ENCODE measurements at places on chromosomes 11 and 22.

DNA sequence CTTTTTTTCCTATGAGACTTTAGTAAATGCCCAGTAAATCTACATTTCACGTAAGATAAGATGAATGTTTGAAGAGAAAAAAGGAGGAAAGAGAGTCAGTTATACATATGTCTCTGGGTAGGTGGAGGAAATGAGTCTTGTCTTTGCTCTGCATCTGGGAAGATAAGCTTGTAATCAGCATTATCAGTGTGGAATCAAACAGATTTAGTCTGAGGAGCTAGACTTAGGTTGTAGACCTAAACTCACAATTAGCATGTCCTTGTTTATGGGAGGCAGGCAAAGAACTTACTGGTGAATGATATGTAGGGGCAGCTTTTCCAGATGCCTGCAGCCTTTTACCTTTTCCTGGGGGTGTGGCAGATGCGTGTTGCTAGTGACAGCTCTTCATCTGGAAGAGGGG is 962.3 kb downstream of the TBC1D22A start:
- DNase-seq: no peak

DNA sequence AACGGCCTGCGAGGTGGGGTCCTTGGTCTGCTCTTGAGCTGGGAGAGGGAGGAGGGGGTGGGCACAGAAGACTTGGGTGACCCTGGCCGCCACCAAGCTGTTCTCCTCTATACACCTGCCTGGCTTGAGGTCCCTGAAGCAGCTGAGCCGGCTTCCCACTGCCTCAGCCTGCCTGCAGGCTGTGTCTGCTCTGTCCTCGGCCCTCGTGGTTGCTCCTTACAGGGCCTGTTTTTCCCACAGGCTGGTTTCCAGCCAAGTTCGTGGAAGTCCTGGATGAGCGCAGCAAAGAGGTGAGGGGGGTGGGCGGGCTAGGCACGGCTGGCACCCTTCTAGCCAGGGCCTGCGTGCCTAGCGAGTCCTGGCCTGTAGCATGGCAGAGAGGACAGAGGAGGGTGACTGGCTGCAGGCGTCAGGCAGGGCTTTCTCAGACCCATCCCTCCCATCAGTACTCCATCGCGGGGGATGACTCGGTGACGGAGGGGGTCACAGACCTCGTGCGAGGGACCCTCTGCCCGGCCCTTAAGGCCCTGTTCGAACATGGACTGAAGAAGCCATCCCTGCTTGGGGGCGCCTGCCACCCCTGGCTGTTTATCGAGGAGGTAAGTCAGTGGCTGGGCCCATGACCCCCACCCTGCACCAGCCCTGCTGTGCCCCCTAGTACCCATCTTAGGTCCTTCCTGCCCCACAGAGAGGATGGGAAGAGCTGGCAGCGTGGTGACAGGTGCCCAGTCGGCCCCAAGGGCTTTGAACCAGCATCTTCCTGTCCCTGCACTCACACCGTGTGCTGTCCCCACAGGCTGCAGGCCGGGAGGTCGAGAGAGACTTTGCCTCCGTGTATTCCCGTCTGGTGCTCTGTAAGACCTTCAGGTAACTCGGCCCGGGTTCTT is 37.7 kb downstream of the SGSM3 start:
- DNase-seq: no peak

DNA sequence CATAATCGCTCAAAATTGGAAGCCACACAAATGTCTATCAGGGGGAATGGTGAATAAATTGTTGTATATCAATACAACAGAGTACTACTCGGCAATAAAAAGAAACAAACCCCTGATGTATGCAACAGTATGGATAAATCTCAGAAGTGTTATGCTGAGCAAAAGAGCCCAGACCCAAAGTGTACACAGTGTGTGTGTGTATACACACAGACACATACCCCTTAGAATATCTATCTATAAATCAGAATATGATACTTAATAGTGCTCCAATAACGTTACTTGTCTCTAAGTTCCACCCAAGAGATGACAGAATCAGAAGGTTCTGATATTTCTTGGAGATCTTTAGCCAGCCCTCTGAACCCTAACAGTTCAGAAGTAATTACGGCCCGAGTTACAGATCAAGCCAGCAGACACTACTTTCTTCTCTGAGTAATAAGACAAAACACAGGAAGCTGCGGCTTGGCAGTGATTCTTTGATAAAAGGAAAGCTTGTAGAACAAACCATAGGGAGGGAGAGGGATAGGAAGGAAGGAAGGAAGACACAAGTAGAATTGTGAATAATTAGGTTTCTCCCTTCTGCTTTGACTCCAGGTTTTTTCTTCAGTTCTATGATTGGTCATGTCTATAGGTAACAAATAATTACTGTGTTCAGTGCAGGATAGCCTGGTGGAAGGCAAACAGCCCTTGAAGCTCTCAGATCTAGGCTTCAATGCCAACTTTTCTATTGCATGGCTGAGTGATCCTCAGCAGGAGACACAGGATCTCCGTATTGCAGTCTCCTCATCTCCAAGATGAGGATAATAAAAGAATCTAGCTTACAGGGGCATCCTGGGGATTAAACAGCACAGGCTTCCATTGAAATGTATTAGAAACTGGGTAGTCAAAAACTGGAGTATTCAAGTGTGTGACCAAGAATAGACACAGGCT is 75.6 kb upstream of the TEAD1 start:
- DNase-seq: no peak

DNA sequence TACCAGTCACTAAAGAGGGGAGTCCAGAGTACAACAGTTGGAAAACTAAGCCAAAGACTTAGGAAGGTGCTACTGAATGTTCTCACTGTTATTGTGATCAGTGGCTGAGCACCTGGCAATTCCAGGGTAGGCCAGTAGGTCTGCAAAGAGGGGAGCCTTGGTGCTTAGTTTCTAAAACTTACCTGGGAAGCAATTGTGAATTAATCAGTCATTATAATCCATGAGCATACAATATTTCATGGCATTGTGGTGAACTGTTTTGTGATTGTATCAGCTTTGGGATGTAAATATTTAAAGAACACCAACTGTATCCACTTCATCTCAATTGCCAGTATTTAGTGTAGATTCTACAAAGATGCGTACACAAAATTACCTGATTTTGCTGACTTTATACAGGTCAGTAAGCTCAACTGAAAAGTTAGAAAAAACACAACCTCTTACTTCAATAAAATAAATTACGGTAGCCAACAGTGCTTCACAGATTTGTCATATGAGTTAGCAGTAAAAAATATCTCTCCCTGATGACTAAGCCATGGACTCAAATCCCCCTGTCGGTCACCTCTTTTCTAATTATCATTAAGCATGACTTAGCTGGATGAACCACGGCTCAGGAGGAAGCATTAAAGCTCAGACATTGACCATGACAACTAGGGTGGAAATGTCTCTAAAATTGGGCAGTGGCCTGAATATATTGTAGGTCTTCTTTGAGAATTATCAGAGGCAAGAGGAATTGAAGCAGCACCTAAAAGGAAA is 30.8 kb upstream of the SORL1 start:
- no peak for DNase-seq

- peak; percentile 46 for DNase-seq
Observed at GRCh38 chr11:77487790-77488189, 13.9 kb upstream of the PAK1 start.

DNA sequence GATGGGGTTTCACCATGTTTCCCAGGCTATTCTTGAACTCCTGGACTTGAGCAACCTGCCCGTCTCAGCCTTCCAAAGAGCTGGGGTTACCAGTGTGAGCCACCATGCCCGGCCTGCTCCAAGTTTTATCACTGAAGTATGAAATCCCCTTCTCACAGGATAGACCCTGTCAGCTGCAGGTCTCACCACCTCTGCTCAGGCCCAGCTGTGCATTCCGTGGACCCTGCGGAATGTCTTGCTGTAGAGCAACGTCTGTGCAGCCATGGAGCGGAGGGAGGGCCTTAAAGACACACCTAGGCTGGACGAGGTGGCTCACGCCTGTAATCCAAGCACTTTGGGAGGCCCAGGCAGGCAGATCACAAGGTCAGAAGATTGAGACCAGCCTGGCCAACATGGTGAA is 625.4 kb downstream of the BRD1 start:
- DNase-seq: no peak

GRCh38 chr11:22774716-22775115 is 54.9 kb downstream of the SVIP start:
- DNase-seq: no peak

GRCh38 chr22:26172389-26172990 is 3.2 kb downstream of the SEZ6L start:
- DNase-seq: peak; percentile 37

GRCh38 chr11:78943841-78944240 is 369.2 kb upstream of the NARS2 start:
- no peak for DNase-seq

GRCh38 chr11:70225681-70226177 is 22.6 kb downstream of the FADD start:
- no peak for DNase-seq

DNA sequence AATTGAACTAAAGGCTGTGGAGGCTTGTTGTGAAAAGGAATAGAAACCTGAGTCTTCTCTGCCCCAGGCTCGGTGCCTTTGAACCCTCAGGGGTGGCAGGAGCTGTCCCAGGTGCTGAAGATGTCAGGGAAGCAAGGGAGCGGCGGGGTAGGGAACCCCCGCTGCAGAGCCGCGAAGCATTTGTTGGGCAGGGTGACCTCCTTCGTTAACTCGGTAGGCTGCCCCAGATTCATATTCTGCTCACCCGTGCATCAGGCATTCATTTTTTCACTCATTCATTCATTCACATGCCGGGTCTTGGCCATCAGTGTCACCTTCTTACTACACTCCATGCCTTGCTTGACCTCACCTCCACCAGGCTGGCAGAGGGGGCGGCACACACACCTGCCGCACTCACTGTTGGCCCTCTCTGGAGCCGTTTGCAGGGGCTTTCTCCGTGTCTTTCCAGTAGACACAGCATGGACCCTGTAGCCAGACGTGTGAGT is 618.9 kb downstream of the BRD1 start:
- peak; percentile 4 for DNase-seq

GRCh38 chr11:71064702-71065515 is 187.5 kb downstream of the SHANK2 start:
- no peak for DNase-seq

DNA sequence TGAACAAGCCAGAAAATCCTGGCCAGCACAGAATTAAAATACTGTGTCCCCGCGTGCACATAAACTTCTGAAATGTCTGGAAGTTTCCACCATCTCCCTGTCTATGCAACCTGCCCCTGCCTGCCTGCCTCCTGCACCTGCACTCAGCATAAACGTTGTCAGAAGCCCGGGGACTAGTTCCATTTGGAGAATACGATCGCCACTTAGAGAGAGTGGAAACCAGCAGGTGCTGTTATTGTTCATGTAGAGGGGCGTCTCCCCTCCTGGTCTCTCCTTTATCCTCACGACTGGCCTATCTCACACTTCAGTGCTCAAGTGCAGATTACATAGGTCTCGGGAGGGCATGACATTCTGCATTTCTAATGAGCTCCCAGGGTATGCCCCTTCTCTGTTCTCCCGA is 35.6 kb downstream of the MPPED1 start:
- DNase-seq: no peak

- no peak for DNase-seq
Observed at GRCh38 chr11:75945947-75946346, 130.9 kb downstream of the UVRAG start.

DNA sequence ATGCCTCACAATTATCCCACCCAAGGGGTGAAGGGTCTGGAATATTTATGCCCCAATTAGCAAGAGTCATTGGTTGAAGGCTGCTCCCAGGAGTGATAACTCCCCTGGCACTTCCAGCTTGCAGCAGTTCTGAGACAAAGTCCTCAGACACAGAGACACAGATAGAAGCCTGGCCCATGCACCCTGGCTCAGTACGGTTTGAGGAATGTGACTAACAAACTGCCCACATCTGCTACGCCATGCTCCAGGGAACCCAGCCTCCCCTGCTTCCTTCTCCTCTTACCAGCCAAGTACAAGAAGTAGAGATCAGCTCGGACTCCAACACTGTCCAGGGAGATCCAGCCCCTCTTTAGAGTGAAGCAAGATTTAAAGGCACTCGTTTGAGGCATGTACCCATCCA is 48.5 kb upstream of the BMAL1 start:
- DNase-seq: no peak

GRCh38 chr11:69382131-69383128 is 88.5 kb downstream of the MYEOV start:
- DNase-seq: peak; percentile 26

DNA sequence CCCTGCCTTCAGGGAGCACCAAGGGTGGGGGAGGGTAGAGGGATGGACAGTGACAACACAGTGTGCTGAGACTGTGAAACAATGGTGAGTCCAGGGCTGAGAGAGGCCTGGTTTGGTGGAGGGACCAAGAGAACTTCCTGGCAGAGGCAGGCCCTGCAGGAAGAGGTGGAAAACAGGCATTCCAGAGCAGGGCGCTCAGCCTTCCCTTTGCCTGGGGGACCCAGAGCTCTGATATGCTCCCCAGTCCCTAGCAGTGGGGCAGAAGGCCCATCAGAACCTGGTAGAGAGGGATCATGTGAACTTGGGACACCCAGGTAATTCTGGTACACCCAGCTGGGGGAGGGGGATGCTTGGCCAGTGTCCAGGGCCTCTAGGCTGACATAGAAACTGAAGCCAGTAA is 17.2 kb upstream of the UVRAG start:
- DNase-seq: no peak

- DNase-seq: peak; percentile 92
Observed at GRCh38 chr11:64844330-64845128, at the start of gene CDC42BPG. Gene CDC42BPG (minus strand): TSS chr11:64844653. CDS start chr11:64844569, 84 bp downstream.

DNA sequence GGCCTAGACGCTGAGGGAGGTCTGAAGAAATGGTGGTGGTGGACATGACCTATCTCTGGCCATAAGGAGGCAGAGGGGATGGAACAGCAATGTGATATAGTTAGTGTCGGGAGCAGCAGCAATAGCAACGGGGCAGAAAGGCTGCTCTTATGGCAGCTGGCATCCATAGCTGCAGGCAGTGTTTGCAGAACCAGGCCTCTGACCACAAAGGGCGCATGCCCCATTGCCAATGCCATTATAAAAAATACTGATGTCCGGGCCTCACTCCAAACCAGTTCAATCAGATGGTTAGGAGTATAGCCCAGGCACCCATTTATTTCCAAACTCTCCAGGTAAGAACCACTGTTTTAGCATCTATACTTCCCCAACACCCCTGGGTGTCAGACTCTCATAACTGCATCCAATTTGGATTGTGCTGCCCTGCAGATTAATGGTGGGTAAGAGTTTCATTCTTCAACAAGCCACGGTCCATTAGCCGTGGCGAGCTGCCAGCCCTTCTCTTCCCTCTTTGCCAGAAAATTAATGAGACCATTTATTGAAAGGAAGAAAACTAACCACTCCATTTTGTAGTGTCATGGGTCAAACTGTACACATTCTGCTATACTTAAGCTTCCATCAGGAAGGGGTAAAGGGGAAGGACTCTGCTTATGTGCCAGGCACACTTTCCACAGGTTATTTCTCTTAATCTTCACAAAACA is 72.8 kb upstream of the SPON1 start:
- no peak for DNase-seq

GRCh38 chr11:2807801-2808241 is 77.8 kb downstream of the CDKN1C start:
- DNase-seq: no peak

DNA sequence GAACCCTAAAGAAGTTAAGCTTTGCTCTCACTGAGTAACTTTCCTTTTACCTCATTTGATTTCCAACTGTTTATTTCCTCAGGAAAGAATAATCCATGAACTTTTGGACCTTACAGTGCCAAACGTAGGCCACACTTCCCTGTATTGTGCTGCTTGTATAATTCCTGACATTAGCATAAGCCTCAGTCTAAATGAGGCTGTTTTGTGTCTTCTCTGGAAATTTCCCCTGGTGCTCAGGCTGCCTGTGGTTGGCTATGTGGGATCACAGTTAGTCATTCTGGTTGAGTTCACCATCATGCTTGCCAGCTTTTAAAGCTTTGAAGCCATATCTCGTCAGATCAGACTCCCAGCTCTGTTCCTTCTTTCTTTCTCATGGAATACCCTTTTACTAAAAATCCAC is 107.0 kb downstream of the FAM76B start:
- DNase-seq: no peak
